ENCODE measurements at places on chromosomes 4 and X. TPM values are rescaled to one million over a fixed set of nuclear protein-coding genes. Genes with fewer than 3 reads are reported as not detected.

The TMEM255A gene
- 0.15 TPM for total RNA-seq

The CT45A1 gene
- not detected for total RNA-seq

The MSL3 gene
- 49.9 TPM for total RNA-seq

DNA sequence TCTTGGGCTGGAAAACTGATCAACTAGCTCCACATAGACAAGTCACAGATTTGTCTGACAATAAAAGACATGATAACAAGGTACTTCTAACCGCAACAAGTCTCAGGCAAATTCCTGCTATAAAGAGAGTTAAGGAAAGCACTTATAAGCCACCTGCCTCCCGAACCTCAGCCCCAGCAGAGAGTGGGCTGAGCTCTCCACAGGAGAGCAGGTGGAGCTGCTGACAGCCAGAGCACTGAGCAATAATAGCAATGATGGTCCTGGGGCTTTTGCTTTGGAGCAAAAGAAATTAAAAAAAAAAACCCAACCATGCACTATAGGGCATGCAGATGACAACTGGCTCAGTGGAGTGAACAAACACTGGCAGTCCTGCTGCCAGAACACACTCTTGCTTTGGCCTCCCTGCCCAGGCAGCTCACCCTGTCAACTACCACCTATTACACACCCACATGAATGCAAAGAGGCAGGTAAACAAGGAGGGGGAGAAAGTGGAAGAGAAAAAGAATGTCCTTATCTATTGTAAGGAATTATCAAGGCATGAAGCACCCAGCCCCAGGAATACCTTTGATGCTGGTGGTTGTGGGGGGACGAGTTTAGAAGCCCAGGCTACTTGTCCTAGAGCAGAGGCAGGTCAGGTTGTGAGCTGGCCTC, 135.8 kb upstream of the DGKK start:
- no peak for DNase-seq

GRCh38 chr4:46388857-46389256, 1.1 kb downstream of the GABRA2 start:
- no peak for DNase-seq

DNA sequence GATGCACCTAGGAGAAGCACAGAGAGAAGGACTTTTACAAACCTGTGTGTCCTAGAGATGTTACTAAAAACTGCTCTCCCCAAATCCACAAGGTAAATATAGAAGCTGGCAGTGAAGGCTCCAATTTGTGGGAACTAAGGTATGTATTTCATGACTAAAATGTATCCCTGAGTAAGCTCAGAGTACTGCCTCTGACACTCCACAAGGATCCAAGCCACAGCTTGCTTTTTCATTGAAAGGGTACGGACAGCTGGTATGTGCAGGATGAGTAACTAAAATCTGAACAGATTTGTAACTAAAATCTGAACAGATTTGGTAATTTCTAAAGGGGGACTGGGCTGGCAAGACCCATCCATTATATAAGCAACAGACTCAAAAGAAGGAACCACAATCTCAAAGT, 187.6 kb downstream of the DCLK2 start:
- DNase-seq: no peak

DNA sequence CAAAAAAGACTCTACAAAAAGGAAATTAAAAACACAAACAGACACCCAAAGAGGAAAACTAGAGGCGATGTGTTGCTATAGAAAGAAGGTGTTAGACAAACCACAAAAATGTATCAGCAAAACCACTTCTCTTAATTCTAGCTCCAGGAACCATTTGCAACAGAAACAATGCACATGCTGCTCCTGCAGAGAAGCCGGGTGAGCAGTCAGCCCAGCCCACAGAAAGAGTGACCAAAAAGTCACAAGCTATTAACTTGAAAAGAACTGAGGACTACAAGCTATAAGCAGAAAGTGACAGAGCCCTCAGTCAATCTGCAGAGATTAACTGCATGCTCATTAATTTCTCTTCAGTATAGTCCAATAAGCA, 96.2 kb upstream of the KLHL13 start:
- DNase-seq: no peak

DNA sequence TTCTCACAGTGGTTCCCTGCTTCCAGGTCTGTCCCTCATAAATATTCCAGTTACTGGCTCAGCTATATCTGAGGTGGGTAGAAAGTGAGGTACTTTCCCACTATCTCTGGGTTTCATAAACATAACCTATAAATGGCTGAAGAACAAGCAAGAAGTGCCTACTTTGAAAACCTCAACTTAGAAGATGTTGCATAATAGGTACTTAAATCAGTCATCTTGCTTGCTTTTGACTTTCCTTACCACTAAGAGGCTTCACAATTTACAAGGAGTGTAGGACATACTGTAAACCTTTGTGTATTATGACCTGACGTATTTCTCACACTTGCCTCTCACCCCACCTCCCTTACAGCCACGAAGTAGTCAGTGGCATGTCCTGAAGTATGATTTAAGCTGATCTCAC, 145.9 kb downstream of the PCDH19 start:
- DNase-seq: no peak

DNA sequence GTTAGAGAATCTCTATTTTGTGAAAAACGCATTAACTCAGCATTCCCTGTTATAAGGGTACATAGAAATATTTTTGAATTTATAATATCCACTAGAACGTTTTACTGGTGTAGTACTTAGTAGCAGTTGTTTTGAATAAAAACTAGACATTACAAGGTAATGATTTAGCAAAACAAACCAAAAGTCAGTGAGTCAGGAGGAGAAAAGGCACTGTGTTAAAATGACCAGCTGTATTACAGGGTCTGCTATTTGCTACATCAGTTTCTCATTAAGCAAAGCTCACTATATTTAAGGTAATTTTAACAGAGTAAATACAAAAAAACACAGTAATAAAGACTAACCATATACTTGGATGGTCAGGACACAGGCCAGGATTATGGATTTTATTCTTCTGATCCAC, 152.8 kb downstream of the RASL11B start:
- DNase-seq: no peak

GRCh38 chr4:20281453-20281852, 29.7 kb downstream of the SLIT2 start:
- DNase-seq: no peak

DNA sequence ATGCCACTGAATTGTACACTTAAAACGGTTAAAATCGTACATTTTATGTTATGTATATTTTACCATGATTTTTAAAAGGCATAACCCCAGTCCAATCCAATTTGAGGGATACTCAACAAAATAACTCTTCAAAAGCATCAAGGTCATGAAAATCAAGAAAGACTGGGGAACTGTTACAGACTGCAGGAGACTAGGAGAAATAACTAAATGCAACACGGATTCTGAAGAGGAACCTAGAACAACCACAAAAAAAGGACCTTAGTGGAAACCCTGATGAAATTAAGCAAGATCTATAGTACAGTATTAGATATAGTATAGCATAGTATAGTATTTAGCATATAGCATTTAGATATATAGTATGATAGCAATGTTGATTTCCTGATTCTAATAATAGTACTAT, 26.8 kb downstream of the SH3KBP1 start:
- DNase-seq: no peak

GRCh38 chr4:177671387-177671786, 229.2 kb upstream of the AGA start:
- DNase-seq: no peak
